Smooth muscle cell of the brain vasculature (primary cell): ENCODE measurements at places on chromosomes 3 and 15.

GRCh38 chr3:16236856-16237393 is 27.8 kb downstream of the DPH3 start:
- no peak for DNase-seq

DNA sequence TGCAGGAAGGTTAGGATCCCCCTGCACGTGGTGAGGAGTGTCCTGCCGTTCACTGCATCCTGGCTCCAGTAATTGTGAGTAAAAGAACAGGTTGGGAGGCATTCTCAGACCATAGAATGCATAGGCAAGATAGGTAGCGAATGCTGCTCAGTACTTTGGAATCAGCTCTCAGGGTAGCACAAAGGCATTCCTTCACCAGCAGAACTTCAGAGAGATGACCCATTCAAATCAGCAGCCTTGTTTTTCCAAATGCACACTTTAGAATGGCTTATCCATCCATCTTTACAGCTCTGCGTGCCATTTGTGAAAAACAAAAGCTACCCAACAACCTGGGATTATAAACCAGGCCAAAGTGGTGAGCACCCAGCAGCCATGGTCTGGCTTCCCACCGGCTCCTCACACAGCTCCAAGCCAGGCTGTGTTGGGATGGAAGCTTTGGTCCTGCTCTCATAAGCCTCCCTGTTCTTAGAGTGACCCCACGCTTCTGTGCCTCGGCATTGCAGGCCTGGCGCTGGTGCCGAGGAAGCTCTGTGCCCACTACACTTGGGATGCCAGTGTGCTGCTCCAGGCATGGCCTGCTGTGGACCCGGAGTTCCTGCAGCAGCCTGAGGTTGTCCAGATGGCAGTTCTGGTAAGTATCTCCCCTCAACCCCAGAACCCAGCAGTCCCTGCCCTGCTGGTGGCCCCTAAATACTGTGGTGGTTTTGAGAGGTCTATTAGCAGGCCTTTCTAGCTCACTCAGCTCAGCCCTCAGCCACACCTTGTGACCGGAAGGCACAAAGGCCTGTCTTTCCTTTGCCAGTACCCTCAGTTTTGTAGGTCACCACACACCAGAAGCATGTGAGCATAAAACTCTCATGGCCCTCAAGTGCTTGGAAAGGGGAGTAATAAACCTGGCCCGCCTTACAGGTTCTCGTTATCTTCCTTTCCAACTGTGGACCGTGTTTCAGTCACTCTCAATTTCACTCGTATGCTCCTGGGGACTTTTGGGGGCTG is 52.9 kb upstream of the LIMD1 start:
- DNase-seq, result no peak

- DNase-seq, result no peak
These were observed 44.1 kb upstream of the CMTM7 start for GRCh38 chr3:32347343-32348125.

- DNase-seq, result peak; percentile 13
These were observed 74.0 kb downstream of the OXNAD1 start for GRCh38 chr3:16338999-16339398.

- DNase-seq, result no peak
These were observed 132.2 kb upstream of the TBC1D5 start for GRCh38 chr3:17874636-17875035.

GRCh38 chr15:90400005-90400758 is 12.1 kb downstream of the IQGAP1 start:
- no peak for DNase-seq

GRCh38 chr15:62853114-62853840 is 189.3 kb upstream of the TPM1 start:
- DNase-seq, result no peak

DNA sequence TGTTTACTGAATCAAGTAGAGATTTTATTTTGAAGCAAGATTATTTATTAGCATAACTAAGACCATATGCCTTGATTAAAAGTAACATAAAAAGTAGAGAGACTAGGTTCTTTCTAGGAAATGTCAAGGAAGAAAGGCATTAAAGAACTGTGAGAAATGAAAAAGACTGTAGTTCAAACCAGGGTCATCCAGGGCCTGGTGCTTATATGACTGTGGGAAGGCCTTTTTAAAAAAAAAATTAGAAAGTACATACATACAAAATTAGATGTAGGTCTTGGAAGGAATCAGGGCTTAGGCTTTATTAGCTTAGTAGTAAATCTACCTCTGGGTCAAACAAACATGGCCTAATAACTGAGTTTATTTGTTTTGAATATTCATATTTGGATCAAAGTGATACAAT is 173.9 kb upstream of the TBL1XR1 start:
- DNase-seq, result no peak
